ENCODE measurements at places on chromosomes 16 and 17.
A peak's percentile ranks its signal among the peaks of the same experiment; 100 is the strongest.

- peak; percentile 88 for DNase-seq
These were observed 431.3 kb downstream of the MAF start for GRCh38 chr16:79169239-79169638.

- DNase-seq: peak; percentile 41
These were observed 188.6 kb upstream of the PSMD7 start for GRCh38 chr16:74107795-74108610.

GRCh38 chr16:47574091-47575054, 113.2 kb downstream of the PHKB start:
- no peak for DNase-seq

- no peak for DNase-seq
These were observed 19.2 kb upstream of the EMP2 start for GRCh38 chr16:10599626-10600025.

DNA sequence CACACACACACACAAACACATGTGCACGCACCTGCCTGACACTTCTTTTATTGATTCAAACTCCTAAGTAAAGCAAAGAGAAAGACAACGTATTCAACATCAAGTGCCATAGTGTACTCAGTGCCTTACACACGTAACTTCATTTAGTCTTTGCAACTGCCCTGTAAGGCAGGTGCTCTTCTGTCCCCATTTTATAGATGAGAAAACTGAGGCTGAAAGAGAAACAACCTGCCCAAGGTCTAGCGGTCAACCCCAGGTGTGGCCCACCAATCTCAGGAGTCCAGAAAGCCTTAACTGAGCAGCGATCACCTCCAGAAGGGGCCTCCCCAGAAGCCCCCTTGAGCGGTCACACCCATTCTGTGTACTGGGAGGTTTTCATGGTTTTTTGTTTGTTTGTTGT, 10.3 kb upstream of the GSG1L start:
- no peak for DNase-seq

DNA sequence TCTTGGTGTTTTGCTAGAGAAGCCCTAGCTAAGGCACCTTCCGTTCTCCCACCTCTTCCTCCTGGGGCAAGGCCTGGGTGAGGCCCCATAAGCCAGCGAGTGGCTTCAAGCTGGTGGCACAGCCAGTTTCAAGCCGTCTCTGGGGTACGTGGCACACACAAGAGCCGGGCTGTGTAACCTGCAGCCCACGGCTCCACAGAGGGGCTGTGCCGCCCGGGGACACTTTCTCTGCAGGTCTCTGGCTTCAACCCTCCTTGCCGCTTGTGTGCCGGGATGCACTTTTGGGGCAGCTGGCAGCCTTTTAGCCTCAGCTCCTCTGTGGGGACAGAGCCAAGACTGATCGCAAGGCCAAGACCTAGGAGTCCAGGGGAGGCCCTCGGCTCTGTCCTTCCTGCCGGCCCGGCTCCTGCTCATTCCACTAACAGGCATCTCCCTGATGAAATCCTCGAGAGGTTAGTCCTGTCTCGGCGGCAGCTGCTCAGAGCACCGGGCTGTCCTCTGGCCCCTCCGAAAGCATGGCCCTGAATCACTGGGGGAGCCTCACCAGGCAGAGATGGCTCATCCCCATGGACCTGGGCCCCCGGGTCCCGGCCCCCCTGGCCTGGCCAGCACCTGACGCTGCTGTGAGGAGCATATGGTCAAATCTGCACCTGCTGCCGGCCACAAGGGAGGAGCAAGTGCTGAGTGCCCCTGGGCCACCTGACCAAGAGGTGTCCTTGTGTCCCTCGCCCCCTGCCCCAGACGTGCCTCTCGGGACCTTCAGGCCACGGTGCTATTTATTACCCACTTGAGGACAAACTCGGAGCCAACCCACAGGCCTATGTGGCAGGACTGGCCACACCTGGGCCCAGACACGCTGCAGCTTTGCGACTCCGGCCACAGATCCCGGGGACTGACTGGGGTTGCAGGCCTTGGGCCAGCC, 98.5 kb downstream of the METRNL start:
- DNase-seq: no peak

GRCh38 chr16:58614860-58615259, 14.8 kb downstream of the CNOT1 start:
- DNase-seq: no peak

DNA sequence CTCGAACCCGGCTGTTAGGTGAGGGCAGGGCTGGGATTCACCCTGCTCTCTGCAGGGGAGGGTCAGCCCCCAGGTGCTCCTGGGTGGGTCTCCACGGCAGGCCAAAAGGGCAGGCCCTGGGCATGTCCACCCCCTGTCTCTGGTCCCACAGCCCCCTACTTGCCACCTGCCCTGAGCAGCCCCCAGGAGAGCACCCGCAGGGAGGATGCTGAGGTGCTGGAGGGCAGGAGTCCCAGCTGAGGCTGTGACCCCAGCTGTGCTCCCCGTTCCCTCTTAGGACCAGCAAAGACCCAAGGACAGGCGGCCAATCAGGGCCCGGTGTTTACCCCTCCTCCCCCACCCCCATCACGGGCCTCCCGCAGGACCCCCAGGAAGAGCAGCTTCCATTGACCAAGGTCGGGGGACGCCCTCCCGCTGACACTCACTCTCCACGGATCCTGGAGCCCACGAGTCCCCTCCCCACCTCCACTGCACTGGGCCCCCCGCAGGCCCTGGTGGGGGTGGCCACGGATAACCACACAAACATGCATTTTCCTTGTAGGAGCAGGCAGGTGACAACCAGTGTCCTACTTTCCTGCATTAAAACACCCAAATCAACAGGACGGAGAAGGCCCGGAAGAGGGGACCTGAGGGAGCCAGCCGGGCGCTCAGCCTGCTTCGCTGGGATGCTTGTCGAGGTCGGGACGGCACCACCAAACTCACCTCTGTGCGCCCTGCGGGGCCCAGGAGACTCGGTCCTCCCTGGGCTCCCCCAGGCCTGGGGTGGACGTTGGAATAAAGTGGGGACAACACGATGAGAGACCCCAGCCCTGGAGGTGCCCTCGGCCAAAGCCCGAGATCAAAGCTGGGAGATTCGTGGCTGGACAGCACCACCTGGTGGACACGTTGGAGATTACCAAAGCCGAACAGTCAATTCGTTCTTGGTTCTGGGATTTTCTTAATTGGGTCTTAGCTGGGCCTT, 22.5 kb upstream of the ENPP7 start:
- DNase-seq: no peak

GRCh38 chr16:50219402-50219975, 46.9 kb upstream of the ADCY7 start:
- no peak for DNase-seq

- no peak for DNase-seq
These were observed 106.2 kb downstream of the PHKB start for GRCh38 chr16:47567321-47567720.

GRCh38 chr17:19677736-19678379, 29.3 kb downstream of the ALDH3A2 start:
- DNase-seq: no peak

DNA sequence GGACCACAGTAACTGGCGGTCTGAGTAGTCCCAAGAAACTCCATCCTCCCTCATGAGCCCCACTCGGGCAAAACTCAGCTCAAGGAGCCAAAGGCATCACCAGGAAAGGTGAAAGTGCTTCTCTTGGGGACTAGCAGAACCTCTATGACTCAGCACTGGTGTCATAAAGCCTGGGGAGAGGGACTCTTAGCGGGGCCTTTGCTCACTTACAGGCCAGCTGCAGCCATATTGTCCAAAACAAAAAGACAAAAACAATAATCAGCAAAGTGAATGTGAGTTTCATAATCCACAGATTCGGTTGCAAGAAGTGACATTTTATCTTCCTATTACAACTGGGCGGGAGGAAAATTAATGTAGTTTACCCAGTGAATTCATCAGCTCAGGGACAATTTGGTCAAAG, at the start of gene TEKT5:
TEKT5 (minus strand) TSS at position 101 of the 400 bp plus-strand sequence; CDS start at position 44, 57 bp downstream.
- DNase-seq: no peak

GRCh38 chr16:49696414-49697101, 159.4 kb downstream of the ZNF423 start:
- DNase-seq: no peak

- no peak for DNase-seq
These were observed 30.8 kb upstream of the DYNLL2 start for GRCh38 chr17:58052407-58052806.

GRCh38 chr17:59342681-59343131, 11.3 kb downstream of the YPEL2 start:
- DNase-seq: no peak

All from thymus (tissue), 14 donors.